ENCODE measurements at places on chromosomes 2 and 18. TPM values are rescaled to one million over a fixed set of nuclear protein-coding genes. Genes with fewer than 3 reads are reported as not detected.
A peak's percentile ranks its signal among the peaks of the same experiment; 100 is the strongest.

DNA sequence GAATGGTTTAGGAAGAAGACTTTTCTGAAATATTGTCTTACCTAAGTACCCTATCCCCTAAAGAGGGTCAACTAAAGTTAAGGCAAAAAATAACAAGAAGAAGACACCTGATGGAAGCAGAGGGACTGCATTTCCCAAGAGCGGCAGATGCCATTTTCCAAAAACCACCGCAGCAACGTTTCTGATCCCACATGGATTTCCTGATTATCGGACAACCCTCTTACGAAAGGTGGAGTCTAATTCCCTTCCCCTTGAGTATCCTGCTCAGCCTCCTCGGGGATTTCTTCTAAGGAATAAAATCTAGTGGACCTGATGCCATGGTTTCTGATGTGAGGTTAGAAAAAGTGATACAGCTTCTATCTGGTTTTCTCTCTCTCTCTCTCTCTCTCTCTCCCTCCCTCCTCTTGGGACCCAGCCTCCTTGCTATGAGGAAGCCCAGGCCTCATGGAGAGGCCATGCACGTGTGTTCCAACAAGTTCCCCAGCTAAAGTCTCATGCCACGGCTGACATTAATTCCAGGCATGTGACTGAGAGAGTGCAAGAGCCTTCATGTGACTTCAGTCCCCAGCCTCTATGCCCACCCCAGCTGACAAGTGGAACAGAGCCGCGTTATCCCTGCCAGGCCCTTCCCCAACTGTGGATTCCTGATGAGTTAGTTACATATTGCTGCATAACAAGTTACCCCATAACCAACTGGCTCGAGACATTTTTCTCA is 150.3 kb downstream of the SMAD2 start:
- DNase-seq: no peak

The REEP1 gene
- 4.8 TPM for total RNA-seq

GRCh38 chr18:31513189-31513935 is 15.4 kb downstream of the DSG2 start:
- DNase-seq: no peak

- DNase-seq: no peak
These were observed 93.3 kb upstream of the SPRED2 start for GRCh38 chr2:65525616-65526231.

The TEKT4 gene
- total RNA-seq: not detected

The OST4 gene
- total RNA-seq: 407 TPM

- DNase-seq: no peak
These were observed 44.8 kb downstream of the CENPO start for GRCh38 chr2:24837996-24838513.

GRCh38 chr2:134161170-134161547 is 92.7 kb upstream of the MGAT5 start:
- no peak for DNase-seq

GRCh38 chr2:176283291-176284068 is 14.2 kb downstream of the MTX2 start:
- no peak for DNase-seq

GRCh38 chr18:362311-363290 is 94.8 kb upstream of the THOC1 start:
- peak; percentile 48 for DNase-seq

DNA sequence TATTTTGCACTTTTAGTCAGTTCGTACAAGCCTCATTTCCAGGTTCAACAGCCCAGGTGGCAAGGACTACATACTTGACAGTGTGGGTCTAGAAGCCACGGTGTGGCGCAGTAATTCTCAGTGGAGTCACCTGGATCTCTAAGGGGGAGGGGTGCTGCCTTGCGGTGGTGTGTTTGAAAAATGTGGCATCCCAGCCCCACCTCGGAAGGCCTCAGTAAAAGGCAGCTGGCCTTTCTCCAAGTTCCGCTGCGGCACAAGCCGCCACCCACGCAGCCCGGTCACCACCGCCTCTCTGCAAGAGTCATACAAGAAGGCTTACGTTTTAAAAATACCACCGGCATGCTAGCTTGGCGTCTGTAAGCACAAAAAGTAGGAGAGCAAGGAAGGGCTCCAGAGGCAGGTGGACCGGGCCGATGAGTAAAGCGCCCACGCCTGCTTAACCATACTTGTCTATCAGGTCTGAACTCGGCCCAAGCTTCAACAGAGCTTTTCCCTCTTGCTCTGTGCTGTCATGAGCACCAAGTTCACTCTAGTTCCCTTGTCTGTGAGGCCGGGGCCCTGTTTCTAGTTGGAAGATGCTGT is 49.5 kb downstream of the SPRED2 start:
- DNase-seq: peak; percentile 91

- no peak for DNase-seq
These were observed 431.2 kb downstream of the LPIN1 start for GRCh38 chr2:12177455-12178288.

The INPP5D gene
- 15.3 TPM for total RNA-seq

DNA sequence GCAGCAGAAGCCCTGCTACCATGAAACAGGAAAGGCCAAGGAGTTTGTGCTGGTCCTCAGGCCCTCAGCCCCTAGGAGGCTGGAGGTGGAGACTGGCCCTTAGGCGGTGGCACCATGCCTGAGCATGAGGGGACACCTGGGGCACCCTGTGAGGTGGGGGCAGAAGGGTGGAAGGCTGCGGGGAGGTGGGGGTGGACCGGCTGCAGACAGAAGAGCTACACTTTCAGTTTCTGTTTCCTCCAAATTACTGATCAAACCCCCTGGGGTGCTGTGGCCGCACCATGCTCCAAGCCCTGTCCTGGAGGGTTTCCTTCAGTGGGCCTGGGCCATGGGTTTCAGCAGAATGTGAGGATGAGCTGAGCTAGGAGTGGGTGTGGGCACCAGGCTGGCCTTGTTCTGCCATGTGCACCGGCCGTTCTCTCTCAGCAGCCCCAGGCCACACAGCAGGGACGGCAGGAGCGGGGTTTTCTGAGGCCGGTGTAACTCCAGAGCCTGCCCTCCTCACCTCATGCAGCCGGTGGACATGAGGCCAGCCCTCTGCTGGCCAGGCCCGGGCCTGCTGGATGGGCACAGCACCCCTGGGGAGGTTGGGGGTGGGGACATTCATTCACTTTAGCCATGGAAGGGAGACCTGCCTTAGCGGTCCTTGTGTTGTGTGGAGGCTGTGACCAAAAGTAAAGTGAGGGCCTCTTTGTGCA is 51.5 kb downstream of the PLEKHB2 start:
- DNase-seq: no peak

GRCh38 chr2:29080886-29081743 is 6.8 kb upstream of the PCARE start:
- DNase-seq: no peak

GRCh38 chr18:57668021-57668420 is 46.4 kb upstream of the NARS1 start:
- no peak for DNase-seq

GRCh38 chr2:17892770-17893534 is 14.5 kb downstream of the KCNS3 start:
- DNase-seq: no peak

The POTEC gene
- not detected for total RNA-seq

The CGREF1 gene
- total RNA-seq: 2.8 TPM

- no peak for DNase-seq
These were observed 13.1 kb downstream of the NDUFB3 start for GRCh38 chr2:201084863-201085262.

GRCh38 chr18:79424008-79424565 is 28.4 kb downstream of the NFATC1 start:
- DNase-seq: peak; percentile 73

DNA sequence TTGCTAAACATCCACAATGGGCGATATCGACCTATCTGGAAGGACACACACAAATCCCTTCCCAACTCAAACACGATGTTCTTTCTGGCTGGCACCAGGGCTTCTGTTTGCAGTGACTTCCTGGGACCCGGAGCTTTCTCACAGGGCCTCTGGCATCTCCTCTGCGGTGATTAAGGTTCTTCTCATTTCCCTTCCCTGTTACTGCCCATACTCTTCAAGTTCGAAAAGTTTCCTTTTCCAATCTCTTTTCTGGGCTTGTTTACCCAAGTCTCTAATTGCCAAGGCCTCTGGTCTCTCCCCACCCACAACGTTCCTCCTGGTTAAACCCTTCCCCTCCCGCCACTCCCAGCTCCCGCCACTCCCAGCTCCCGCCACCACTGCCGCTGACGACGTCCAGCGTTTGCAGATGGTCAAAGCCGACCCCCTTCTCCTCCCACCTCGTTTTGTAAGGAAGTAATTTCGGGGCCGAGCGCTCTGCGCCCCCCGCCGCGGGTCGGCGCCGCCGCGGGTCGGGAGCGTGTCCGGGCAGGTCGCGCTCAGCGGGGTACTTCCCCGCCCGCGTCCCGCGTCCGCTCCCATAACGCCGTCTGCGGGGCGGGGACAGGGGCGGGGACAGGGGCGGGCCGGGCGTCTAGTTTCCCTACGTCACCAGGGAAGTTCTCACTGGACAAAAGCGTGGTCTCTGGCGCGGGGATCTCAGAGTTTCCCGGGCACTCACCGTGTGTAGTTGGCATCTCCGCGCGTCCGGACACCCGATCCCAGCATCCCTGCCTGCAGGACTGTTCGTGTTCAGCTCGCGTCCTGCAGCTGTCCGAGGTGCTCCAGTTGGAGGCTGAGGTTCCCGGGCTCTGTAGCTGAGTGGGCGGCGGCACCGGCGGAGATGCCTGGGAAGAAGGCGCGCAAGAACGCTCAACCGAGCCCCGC is at the start of gene PMAIP1:
Gene PMAIP1 (plus strand): TSS at position 699 of the 924 bp plus-strand sequence. CDS start 182 bp downstream, at position 881.
- peak; percentile 90 for DNase-seq

GRCh38 chr2:121810959-121811853 is 55.8 kb downstream of the TSN start:
- DNase-seq: peak; percentile 79

The ANKRD29 gene
- total RNA-seq: 23.1 TPM

The SPDYA gene
- total RNA-seq: 0.55 TPM

- peak; percentile 28 for DNase-seq
These were observed 203.0 kb downstream of the SOCS6 start for GRCh38 chr18:70491734-70492348.

Data from left lung (tissue), 14 donors.